ENCODE measurements at places on chromosomes 7 and 10.
A peak's percentile ranks its signal among the peaks of the same experiment; 100 is the strongest.

- no peak for DNase-seq
These were observed 23.3 kb downstream of the PRTFDC1 start for GRCh38 chr10:24929056-24929544.

DNA sequence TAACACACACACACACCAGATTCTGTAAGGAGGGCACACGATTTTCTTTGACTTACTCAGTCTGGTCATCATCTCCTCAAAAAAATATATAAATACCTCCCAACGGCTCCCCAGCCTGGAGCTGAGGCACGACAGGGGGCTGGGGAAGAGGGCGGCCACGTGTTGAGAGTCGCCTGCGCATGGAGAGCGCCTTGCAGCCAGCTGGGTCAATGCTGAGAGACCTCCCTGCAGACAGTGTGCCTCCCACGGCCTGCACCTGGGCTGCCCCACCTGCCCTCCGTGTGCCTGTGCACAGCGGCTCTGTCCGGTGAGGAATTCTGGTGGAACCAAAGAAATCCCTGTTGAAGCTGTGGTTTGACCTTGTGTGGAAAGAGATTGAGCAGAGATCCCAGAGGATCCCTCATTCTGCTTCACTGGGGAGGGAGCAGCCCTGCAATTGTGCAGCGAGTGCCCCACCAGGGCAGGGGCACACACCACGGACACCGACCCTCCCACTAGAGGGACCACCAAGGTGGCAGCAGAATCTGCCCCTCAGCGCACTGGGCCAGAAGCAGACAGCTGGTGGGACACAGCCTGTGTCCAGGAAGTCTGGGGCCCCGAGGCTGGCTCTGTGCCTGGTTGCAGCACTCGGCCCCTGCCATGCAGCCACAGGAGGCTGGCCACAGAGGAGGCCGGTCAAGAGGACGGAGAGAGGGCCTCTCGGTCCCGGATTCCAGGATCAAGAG lies 150.5 kb upstream of the PPP2R2D start:
- DNase-seq, result no peak

DNA sequence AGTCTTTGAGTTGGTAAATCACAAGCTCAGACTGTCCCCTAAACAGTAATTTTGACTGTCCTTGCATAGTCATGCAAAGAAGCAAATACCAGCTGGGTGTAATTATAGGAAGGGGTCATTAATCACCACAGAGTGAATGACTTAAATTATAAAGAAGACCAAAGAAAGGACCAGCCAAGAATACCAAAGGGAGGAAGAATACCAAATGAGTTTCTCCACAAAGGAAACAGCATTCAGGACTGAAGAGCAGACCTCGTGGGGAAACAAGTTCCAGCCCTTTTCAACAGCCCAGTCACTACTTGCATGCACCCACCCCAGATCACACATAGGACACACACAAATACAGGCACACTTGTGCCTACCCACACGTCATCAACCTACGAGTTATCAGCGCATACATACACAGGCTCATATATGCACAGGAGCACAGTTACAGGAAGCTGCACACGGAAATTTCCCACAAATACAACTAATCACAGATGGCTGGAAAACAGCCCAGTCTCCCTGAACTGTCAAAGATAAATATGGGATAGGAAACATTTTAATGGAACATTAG lies 77.6 kb downstream of the DENND2A start:
- no peak for DNase-seq

- no peak for DNase-seq
These were observed 589.3 kb downstream of the NRG3 start for GRCh38 chr10:82464191-82464818.

- no peak for DNase-seq
These were observed 224.8 kb downstream of the MTERF1 start for GRCh38 chr7:91655656-91656055.

GRCh38 chr10:129793479-129793878 lies 170.6 kb downstream of the EBF3 start:
- DNase-seq, result no peak

- DNase-seq, result no peak
These were observed 81.6 kb downstream of the MGMT start for GRCh38 chr10:129548600-129548999.

DNA sequence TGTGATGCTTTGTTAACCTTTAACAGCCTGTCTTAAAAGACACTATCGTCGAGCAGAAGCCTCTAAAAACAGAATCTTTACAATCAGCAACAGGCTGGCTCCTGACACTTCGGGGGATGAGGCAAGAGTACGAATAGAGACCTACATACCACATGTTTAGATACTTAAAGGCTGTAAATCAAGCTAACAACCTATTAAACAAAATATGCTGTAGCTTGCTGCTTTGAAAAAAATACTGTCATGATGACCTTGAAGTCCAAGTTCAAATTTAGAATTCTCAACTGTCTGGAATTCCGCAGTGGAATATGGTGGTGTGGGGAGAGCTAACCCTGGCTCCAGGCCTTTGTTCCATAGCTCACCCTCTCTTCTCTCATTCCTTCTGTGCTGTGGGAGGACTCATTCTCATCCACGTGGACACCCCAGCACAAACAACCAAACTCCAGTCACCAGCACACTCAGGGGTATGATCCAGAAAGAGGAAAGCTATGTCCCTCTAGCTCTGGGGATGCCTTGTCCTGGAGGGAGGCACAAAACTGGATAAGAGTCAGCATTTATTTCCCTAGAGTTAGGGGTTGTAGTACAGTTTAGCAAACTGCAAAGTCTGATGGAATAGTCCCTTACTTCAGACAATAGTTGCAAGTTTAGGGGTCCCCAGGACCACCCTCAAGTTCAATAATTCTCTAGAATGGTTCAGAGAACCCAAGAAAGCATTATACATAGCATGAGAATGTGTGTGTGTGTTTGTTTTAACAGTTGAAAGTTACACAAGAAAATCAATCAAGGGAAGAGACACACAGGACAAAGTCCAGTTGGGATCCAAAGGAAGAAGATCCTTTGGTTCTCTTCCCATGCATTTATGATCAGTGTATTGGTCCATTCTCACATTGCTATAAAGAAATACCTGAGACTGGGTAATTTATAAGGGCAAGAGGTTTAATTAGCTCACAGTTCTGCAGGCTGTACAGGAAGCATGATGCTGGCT lies 196.1 kb upstream of the SVIL start:
- DNase-seq, result no peak

DNA sequence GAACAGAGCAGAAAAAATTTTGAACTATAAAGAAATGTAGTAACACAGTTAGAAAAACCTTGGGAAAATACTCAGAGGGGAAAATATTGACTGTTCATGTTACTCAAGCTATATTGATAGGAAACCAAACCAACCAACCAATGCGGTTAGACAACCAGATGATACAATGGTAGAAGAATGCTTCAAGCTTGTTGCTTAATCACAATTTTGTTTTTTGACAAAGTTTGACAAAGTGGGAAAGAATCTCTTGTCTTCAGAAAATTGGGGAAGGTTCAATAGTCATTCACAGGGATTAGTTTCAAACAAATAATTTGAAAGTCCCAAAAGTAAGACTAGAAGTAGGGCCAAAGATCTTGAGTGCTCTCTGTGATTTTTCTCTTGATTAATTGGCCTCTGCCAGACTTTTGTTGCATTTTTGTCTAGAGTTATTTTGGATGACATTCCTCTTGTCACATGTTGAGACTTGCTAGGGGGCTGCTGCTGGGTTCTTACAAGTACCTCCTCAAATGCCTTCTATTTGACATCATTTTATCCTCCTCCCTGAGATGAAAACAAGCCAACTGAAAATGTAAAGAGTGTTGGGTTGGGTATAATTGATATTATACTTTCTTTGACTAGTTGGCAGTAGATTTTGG lies 233.1 kb upstream of the PHYHIPL start:
- no peak for DNase-seq

GRCh38 chr10:53091574-53091973 lies 319.0 kb upstream of the MBL2 start:
- no peak for DNase-seq

DNA sequence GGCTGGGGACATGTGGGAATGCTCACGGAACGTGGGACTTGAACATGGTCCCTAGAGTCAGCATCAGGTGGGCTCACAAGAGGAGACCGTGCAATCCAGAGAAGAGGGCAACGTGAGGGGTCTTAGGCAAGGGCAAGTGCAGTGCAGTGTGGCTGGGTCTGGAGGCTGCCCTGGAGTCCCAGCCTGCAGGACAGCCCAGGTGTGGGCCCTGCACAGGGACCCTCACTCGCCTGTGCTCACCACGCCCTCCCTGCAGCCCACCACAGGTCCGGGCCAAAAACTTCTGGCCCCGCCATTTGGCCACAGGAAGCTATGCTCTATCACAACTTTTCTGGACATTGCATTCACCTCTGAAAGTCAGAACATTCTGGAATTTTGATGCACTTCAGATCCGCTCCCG lies 133.5 kb downstream of the PAXIP1 start:
- DNase-seq, result no peak

GRCh38 chr10:12419262-12419847 lies 70.0 kb downstream of the CAMK1D start:
- DNase-seq, result peak; percentile 73

DNA sequence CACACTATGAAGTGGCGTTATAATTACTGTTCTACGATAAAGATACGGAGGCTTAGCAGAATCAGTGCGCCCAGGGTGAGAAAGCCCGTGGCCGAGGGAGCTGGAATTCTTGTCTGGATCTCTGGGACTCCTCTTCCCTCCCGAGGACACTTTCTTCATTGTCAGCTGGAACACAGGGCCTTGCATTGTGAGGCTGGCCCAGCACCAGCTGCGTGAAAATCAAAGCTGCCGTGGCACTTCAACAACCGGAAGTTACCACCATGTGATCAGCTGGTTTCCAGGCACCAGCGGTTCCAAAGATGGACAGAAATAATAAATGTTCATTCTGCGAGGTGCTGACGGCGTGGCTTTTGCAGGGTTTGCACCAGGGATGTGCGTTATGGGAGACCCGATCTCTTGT lies 234.0 kb upstream of the PITRM1 start:
- DNase-seq, result no peak

GRCh38 chr7:135905858-135906257 lies 71.3 kb downstream of the MTPN start:
- DNase-seq, result no peak

- no peak for DNase-seq
These were observed 244.8 kb downstream of the BAMBI start for GRCh38 chr10:28922127-28922526.

GRCh38 chr10:119149729-119150128 lies 15.8 kb downstream of the SFXN4 start:
- no peak for DNase-seq

DNA sequence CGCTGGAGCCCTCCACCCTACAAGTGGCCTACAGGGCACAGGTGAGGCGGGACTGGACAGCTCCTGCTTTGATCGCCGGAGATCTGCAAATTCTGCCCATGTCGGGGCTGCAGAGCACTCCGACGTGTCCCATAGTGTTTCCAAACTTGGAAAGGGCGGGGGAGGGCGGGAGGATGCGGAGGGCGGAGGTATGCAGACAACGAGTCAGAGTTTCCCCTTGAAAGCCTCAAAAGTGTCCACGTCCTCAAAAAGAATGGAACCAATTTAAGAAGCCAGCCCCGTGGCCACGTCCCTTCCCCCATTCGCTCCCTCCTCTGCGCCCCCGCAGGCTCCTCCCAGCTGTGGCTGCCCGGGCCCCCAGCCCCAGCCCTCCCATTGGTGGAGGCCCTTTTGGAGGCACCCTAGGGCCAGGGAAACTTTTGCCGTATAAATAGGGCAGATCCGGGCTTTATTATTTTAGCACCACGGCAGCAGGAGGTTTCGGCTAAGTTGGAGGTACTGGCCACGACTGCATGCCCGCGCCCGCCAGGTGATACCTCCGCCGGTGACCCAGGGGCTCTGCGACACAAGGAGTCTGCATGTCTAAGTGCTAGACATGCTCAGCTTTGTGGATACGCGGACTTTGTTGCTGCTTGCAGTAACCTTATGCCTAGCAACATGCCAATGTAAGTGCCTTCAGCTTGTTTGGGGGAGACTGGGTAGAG lies at the start of gene COL1A2:
TSS of gene COL1A2 (plus strand) at position 459 of the 704 bp plus-strand sequence. CDS start at position 596, 137 bp downstream.
- no peak for DNase-seq

DNA sequence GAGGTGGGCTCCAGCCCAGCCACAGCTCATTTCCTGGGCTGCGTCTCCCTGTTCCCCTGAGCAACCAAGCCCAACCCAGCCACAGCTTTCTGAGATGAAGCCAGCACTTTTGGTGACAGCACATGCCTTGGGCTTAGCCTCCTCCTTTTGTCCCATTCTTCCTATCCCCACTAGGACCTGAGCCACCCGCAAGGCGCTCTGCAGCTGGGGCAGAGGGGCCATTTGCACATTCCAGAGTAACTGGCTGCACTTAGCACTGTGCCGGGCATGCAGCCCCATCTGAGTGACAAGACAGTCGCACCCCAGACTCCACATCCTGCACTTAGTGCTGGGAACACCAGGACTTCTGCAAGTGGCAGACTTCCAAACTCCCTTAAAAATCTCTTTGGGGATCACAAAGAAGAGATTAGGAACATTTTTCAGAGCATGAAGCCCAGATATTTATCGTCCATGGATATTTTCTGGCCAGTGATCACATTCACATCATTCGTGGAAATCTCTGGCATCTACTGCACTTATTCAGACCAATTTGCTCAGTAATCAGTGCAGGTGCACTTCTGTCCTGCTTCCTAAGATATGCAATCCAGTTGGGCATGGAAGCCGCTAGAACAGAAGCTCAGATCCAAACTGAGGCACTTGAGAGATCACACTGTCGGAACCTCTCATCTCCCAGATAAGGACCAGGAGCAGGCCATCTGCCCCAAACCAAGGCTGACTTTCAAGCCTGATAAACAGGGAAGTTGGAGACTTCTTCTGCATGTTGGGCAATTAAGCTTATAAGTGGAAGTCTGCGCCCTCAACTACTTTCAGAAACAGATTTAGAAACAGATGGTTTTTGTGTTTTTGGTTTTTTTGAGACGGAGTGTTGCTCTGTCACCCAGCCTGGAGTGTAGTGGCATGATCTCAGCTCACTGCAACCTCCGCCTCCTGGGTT lies 26.4 kb downstream of the CHST15 start:
- DNase-seq, result no peak

- no peak for DNase-seq
These were observed 341.2 kb downstream of the PTPRN2 start for GRCh38 chr7:158246272-158246959.

DNA sequence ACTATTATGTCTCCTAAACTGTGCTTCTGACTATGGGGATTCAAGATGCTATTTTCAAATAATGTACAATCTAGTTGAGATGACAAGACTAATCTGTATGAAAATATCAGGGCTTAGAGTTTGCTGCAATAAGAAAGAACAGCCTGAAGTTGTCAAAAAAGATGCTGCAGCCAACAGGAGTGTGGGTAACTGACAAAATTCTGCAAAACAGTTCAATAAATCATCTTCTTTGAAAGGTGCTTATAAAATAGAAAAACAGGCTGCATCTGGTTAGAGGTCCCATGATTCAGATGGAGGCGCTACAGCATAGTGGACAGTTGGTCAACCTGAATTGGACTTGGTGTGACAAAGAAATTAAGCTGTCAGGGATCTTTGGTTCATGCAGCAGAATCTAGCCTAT lies 511.0 kb downstream of the XPNPEP1 start:
- no peak for DNase-seq

DNA sequence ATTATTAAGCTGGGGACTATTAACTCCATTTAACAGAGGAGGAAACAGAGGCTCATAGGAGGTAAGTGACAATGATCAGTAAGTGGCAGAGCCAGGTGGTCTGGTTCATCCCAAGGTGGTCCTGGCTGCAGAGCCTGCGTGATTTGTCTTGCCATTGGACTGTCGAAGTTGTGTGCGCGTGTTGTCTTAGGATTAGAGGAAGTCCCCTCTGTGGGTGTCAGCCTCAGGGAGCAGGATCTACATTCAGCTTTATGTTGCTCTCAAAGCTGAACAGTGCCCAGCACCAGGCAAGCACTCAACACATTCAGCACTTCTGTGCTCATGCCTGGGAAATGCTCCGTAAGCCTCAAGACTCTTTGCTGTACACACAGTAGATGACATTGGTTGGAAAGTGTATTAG lies 139.5 kb downstream of the HERPUD2 start:
- DNase-seq, result no peak

All from stimulated activated CD4-positive, alpha-beta T cell treated with anti-CD3 and anti-CD28 coated beads, Interleukin-1b, Interleukin-23, amount 100 ng/mL, for 24 hours (primary cell).